ENCODE measurements at places on chromosomes 1 and 21. TPM values are rescaled to one million over a fixed set of nuclear protein-coding genes. Genes with fewer than 3 reads are reported as not detected.

- no peak for DNase-seq
These were observed 38.7 kb downstream of the SLC9A1 start for GRCh38 chr1:27116232-27116631.

- DNase-seq = no peak
These were observed 61.4 kb upstream of the S1PR1 start for GRCh38 chr1:101175466-101175865.

The KCNQ4 gene
- 0.30 TPM for total RNA-seq

DNA sequence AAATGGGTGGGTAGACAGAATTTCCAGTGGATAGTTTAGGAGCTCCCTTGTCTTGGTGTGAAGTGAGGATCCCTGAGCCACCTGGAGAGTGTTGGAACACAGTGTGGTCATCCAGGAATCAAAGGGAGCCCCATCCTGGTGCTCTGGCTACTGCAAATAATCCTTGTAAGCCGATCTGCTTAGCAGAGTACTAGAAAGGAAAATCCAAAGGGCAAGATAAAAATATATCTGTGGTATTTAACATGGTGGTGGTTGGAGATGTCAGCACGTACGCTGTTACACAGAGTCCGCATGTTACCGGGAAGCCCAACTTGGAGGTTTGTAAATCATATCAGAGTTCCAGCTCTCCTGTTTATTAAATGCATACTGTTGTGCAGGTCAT, 39.0 kb downstream of the VANGL1 start:
- DNase-seq = no peak

GRCh38 chr21:44840771-44841170, 22.9 kb upstream of the SUMO3 start:
- DNase-seq = no peak

GRCh38 chr1:7264101-7264500, 478.8 kb downstream of the CAMTA1 start:
- DNase-seq = no peak

DNA sequence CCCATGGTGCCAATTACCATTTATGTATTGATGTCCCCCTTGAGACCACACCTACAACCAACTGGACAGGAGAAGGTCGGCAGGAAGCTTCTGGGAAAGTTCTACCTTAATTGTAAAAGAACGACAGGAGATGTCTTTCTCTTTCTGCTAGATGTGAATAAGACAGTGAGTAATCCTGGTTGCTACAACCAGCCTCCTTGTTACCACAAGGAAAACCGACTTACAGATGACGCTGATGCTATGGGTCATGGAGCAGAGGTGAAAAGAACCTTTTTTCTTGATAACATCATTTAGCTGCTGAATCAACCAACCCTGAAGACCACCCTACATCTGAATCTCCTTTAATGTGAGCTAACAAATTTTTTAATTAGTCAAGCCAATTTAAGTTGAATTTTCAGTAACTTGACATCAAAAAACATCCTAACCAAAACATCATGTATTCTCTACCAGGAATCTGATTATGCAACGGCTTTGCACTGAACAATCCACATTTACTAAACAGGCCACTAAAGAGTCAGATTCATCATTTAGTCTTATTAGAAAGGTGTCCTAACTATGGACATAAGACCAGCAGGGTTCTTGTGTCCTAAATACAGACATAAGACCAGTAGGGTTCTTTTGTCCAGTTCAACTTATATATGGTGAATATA, 23.0 kb downstream of the RGS2 start:
- no peak for DNase-seq

The RGS1 gene
- total RNA-seq = 429 TPM

GRCh38 chr1:207911856-207912760, 1.2 kb upstream of the CD34 start:
- DNase-seq = no peak

- DNase-seq = no peak
These were observed 109.4 kb upstream of the DUSP10 start for GRCh38 chr1:221851336-221851735.

The STYXL2 gene
- not detected for total RNA-seq

The ANKRD34A gene
- total RNA-seq = 0.42 TPM

- DNase-seq = no peak
These were observed 59.8 kb downstream of the ERG start for GRCh38 chr21:38438462-38438893.

- no peak for DNase-seq
These were observed 5.7 kb downstream of the FBLIM1 start for GRCh38 chr1:15764269-15764764.

The CTSS gene
- total RNA-seq = 83.1 TPM

DNA sequence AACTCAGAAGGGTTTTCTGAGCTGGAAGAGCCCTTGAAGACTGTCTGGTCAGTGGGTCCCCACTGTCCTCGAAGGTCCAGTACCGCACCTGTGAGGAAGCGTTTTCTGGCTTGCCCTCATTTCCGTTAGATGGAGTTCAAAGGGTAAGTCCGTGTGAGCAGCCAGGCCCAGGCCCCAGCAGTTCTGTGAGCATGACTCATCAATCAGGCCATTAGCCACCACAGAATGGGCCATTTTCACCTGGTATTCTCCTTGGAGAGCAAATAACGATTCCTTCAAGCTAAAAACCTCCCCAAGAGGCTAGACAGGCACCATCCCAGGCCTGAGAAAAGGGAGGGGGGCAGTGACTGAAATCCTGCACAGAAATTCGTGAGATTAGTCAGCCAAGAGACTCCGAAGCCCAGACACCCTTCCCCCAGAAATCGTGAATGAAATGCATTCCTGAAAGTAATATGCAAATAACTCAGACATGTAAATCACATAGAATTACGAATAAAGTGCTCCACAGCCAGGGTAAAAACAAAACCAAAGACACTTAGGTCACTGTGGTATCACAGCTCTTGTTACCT, 66.0 kb downstream of the BCAR3 start:
- no peak for DNase-seq

The FBLIM1 gene
- total RNA-seq = not detected

GRCh38 chr21:37041706-37042271, 31.1 kb downstream of the PIGP start:
- no peak for DNase-seq

GRCh38 chr1:67578397-67579020, 106.5 kb upstream of the GADD45A start:
- no peak for DNase-seq

Measured in CD4-positive, alpha-beta T cell (primary cell).